ENCODE measurements at places on chromosomes 5 and 9. TPM values are rescaled to one million over a fixed set of nuclear protein-coding genes. Genes with fewer than 3 reads are reported as not detected.
A peak's percentile ranks its signal among the peaks of the same experiment; 100 is the strongest.

DNA sequence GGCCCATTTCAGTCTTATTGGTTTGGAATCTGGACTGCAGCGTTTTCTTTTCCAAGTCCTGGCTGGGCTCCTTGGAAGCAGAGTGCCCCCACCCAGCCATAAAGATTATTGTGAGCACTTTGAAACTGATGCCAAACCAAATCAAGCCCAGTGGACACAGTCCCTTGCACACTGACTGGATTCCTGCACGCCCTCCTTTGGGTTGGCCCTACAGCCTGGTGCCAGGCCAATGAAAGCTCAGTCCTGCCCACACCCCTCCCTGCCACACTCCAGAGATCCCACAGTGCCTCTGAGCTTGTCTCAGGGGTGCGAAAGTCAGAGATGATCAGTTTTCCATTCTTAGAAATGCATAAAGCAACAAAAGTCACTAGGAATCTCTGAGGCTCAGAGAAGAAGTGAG, 181.9 kb downstream of the CETN3 start:
- no peak for DNase-seq

GRCh38 chr5:163712011-163712410, 206.6 kb downstream of the MAT2B start:
- no peak for DNase-seq

DNA sequence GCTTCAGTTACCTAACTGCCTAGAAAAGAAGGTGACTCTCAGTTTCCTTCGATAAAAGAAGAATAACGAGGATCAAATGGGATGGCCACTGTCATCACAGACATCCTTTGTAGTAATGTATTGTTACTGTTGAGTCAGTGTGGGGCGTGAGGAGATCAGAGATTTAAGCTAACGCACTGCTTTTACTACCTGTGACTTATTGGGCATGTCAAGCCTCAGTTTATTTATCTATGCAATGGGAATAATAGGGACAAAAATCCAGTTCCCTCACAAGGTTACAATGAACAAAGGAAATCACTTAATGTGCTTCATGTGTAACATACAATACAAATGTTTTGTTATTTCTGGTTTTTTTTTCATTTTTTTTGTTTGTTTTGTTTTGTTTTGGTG, 255 bp upstream of the TRPM6 start:
- no peak for DNase-seq

GRCh38 chr9:117046666-117047327, 359.7 kb downstream of the TRIM32 start:
- DNase-seq: no peak

DNA sequence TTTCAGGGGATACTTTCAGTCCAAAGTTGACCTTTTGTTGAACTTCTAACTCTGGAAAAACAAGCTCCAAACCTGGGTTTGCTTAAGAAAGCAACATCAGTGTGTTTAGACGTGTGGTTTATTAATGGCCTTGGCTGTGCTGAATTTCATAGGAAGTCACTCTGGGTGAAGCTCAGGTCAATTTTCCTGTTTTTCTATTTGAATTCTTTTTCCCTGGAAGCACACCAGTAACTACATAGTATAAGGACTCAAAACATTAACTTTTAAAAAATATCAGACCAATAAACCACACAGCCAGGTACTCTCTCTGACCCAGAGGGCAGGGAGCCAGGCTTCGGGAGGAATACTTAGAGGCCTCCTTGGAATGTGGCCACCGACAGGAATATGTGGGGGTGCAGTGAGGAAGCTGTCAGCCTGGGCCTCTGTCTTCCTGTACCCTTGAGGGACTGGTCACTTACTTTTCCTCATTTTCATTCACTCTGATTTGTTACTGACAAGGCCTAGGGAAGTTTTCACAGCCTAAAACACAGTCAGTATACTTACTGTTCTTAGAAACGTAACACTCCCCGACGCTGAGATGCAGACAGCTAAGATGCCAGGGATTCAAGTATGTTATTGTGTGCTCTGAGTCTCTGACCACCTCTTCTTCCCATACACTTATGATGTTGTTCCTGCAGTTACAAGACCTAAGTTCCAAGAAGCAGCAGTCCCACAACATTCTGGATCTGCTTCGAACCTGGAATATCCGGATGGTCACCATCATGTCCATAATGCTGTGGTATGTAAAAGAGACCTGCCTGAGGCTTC, 18.9 kb downstream of the SLC22A5 start:
- peak; percentile 71 for DNase-seq

DNA sequence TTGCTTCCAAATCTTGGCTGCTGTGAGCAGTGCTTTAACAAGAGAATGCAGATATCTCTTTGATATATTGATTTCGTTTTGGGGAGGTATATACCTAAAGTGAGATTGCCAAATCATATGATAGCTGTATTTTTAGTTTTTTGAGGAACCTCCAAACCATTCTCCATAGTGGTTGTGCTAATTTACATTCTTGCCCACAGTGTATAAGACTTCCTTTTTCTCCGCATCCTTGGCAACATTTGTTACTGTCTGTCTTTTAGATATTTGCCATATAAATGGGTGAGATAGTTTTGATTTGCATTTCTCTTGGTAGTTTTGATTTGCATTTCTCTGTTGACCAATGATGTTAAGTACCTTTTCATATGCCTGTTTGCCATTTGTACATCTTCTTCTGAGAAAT, 10.0 kb upstream of the PLK2 start:
- DNase-seq: no peak

DNA sequence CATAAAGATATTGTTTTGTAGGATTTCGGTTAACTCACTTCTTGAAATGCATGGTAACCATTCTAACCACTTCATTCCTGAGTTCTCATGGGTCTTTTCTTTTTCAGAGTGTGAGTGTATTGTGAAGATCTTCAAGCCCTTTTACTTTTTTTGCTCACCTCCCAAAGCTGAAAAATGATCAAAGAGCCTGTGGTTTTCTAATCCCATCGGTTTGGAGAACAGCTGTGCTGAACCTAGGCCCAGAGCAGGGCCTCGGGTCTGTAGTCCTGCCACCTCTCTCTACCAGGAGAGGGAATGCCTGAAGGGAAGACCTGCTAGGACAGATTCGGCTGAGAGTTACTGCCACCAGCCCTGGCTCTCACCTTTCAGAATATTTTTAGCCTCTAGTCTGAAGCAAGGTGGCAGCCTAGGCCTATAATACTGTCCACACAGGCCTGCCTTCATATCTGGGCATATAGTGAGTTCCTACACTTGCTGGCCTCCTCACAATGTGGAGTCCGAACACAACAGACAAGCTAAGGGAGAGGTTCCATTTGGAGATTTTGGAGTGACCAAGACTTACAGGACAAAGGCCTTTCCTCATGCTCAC, 13.8 kb downstream of the RGMB start:
- no peak for DNase-seq

DNA sequence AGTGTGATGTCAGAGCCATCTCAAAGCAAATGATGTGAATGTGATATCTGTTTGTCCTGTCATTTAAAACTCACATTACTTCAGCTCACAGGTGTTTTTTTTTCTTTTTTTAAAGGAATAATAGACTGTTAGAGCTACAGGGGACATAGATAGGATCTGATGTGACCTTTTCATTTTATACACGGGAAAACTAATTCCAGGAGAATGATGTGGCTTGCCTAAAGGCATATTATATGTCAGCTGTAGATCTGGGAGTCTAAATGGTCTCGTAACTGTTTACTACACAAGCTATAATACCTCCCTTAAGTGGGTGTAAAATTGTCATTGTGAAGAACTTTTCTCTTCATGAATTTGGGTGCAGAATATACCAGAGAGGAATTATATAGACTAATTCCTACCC, 2.0 kb downstream of the NMUR2 start:
- no peak for DNase-seq

DNA sequence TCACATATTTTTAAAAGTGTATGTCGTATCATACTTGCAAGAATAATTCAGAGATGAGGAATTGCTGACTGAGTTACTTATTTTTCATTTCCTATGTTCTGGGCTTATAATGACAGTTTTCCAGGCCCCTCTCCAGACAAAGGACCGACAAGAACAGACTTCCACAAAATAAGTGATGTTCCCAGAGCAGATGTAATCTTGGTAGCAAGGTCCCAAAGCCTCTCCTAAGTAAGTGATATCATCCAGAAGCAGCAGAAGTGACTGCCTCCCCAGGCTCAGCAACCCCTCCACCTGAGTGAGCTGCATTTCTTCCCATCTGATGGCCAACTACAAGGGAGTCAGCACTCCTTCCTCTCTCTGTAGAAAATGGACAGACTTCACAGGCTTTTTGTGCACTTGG, 57.1 kb downstream of the SEMA6A start:
- no peak for DNase-seq

DNA sequence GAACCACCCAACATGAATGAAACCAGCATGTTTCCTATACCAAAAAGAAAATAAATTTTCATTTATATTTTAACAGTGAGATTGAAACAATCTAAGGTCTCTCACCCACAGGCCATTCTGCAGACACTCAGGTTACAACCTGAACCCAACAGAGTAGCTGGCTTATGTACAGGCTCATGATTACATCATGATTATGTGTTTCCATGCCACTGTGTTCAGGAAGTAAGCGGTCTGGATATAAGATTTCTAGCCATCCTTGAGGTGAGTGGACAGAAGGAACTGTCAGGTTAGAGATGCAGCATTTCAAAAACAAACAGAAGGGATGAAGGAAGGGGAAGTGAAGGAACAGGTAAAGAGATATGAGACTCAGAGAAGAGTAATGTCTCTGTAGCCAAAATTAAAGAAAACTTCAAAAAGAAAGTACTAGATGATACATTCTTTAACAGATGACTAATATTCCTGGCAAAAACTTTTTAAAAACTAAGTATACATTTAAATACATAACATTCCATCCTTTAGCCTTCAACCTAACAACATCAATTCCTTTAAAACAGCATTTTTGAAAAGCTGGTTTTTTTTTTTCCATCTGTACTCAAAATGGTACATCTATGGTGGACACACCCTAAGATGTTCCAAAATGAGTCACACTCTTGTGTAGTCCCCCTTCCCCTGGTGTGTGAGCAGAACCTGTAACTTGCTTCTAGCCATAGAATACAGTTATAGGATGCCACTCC, 119.8 kb downstream of the LPAR1 start:
- DNase-seq: no peak

DNA sequence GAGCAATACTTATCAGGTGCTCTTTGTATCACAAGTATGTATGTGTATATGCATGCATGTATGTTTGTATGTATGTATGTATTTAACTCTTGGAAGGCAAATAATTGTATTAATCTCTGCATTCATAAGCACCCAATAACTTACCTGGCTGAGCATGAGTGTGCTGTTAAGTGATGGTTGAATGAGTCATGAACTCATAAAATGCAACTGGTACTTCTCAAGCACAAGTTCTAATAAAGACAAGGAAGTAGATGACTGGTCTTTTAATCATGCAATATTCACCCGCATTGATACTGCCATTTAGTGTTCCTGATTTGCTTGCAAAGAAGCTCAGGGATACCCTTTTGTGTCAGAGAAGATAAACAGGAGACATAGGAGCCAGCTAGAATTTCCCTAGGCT, 204.9 kb upstream of the TRPM3 start:
- no peak for DNase-seq

DNA sequence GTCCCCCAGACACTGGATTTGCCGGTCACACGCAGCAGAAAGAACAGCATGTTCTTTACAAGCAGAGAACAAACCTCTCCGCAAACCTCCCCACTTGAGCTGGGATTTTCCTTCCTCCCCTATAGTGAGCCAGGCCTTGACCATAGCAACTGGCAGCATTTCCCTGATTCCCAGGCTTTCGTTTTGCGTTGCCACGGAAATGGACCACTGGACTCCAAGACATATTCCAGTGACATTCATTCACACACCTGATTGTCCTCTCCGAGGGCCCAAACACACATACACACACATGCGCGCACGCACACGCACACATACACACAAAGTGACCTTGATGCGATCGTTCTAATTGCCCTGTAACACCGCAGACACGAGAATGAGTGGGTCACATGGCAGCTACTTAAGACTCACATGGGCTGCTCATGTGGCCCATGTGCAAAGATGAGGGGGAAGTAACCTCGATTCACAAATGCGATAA, 80.9 kb upstream of the CPEB4 start:
- DNase-seq: no peak

DNA sequence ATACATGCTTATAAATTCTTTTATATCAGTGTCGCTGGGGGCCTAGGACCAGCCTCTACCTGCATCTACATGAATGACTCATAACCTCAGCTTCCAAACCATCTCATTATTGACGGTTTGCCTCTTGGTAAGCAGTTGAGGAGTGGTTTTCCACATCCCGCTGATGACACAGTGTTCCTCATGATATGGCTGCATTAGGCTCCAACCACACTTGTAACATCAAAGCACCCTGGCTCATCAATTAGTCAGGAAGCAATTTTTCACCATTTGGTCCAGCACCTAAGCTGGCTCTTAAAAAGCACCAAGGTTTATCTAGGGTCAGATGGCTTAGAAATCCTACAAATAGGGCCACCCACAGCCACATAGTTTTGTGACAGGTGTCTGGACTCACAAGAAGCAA, 402.4 kb downstream of the ARHGEF28 start:
- no peak for DNase-seq

DNA sequence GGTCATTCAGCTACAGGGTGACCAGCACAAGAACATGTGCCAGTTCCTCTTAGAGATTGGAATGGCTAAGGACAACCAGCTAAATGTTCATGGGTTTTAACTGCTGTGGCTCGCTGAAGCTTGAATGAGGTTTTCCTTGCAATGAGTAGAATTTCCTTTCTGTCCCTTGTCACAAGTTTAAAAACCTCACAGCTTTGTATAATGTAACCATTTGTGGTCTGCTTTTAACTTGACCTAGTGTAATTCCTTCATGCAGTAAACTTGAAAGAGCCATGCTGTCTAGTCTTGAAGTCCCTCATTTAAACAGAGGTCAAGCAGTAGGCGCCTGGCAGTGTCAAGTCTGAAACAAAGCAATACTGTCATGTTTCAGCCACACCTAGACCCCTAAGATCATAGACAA, 181.3 kb upstream of the DMRT1 start:
- no peak for DNase-seq

DNA sequence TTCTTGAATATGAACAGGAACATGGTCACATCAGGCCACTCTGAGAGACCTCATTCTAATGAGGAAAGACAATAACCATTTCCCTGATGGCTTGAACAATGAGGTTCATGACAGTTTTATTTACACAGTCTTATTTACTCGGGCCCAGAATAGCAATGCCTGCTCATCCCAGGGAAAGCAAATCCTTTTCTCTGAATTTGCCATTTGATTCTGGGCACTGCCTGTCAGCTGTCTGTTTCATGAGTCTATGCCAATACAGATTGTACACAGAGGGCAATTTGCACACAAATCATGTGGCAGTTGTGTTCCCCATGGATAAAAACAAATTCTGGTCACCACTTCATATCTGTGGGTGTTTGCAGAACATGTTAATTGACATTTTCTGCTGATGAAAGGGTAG, 492.5 kb downstream of the ACTL7B start:
- no peak for DNase-seq

DNA sequence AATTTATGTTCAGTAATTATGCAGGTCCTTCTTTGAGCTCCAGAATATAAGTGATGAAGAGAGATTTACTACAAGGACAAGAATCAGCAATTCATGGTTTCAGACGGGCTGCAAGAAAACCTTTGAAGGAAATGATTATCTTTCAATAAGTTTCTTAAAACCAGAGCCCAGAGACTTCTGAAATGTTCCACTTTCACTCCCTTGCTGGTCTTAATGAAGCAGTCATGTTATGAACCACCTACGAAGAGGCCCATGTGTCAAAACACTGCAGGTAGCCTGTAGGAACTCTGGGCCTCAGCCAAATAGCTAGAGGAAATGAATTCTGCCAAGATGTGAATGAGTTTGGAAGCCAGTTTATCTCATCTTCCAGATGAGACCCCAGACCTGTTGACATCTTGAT, 505.9 kb upstream of the MEF2C start:
- DNase-seq: no peak

Gene CD14
- polyA plus RNA-seq: 10.3 TPM

Gene ABCA1
- polyA plus RNA-seq: 11.0 TPM

Gene PCDHGA1
- polyA plus RNA-seq: 1.0 TPM

Gene ADRA1B
- 3.6 TPM for polyA plus RNA-seq

Gene PRLR
- polyA plus RNA-seq: 27.5 TPM
